ENCODE measurements at places on chromosomes 11 and 22.

DNA sequence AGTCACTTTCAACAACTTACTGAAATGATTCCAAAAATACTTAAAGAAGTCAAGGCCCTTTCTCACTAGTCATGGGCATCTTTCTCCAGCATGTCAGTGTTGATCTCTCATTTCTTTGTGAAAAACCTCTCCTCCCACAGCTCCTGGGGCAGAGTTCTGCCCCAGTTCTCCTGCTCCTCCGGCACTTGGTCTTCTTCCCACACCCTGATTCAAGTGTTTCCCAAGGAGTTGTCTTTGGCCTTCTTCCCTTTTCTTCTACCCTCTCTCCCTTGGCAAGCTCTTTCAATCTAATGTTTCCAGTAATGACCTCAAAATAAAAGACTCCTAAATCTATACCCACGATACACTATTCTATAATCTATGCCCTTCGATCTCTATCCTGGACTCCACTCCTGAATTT lies 42.1 kb upstream of the CCDC34 start:
- DNase-seq, result no peak

GRCh38 chr11:26244207-26244606 lies 87.7 kb upstream of the ANO3 start:
- no peak for DNase-seq

DNA sequence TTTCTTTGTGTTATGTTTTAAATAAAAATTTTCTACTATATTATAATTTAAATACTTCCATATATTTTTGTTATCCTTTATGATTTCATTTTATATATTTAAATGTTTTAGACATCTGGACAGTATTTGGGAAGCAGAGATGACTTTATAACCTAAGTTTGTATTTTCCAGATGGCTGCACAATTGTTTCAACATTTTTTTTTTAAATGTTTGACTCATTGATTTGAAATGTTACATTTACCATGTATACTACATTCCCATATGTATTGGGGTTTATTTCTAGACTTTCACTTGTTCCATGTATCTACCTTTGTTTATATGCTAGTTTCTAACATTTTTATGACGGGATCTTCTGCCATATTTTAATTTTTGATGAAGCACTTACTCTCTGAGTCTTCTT lies 766.5 kb downstream of the METTL15 start:
- no peak for DNase-seq

DNA sequence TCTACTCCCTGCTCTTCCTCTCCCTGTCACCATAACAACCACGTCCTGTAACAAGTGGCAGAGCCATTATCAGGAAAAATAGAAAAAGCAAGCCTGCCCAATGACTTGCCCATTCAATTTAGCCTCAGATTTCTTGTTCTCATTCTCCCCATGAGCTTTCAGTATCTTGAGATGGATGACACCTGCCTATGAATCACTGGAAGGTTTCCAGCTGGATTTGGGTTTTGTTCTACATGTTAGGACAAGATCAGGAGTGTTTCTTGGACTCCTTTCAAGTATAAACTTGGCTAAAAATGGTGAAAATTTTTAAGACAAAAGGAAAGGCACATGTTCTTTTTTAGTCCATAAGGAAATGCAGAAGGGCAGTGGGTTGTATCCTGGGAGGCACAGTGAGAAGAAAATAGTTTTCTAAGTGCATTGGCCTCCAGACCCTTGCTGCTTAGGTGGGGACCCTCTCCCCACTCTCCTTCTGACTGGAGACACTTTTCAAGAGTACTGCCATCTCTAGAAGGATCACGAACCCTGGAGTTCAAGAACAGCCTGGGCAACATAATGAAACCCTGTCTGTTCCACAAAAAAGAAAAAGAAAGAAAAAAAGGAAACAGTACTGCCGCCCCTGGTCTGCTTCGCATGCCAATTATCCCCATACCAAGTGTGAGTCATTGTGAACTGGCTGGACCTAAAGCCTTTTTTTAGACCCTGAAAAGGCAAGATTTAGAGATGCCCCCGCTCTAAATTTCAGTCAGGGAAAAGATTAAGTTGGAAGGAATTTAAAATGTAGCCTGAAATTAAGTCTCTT lies 51.0 kb downstream of the MTNR1B start:
- DNase-seq, result no peak

All from stimulated activated CD8-positive, alpha-beta memory T cell treated with anti-CD3 and anti-CD28 coated beads, Interleukin-15, amount 100 ng/mL, for 4 hours (primary cell).